A549 (cell line): ENCODE measurements at places on chromosomes 1 and 21.

DNA sequence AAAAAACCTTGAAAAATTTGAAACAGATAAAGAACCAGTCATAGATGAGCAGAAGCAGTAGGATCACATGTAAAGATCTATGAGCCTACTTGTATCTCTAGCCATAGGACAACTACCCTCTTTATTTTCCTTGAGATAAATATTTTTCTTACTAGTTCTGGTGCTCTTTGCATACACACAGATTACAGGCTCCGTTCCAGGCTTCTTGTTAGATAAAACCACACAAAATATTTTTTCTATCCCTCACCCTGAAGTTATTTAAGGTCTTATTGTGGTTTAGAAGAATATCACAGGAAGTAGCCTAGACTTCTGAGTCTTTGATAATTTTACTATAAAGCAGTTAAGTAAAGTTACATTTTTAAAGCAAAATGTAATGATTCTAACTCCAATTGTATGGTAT lies 512.2 kb downstream of the NEGR1 start:
- no peak for DNase-seq

DNA sequence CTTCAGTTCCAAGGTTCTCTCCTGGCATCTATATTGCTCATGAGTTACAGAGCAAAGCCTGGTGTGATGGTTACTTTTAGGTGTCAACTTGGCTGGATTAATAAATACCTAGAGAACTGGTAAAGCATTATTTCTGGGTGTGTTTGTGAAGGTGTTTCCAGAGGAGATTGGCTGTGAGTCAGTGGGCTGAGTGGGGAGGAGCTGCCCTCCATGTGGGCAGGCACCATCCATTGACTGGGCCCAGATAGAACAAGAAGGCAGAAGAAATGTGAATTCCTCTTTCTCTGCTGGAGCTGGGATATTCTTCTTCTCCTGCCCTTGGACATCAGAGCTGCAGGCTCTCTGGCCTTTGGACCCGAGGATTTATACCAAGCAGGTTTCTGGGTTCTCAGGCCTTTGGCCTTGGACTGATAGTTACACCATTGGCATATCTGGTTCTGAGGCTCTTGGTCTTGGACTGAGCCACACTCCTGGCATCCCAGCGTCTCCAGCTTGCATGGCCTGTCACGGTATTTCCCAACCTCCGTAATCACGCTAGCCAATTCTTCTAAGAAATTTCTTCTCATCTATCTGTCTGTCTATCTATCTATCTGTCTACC lies 44.5 kb downstream of the B3GALT5 start:
- no peak for DNase-seq

DNA sequence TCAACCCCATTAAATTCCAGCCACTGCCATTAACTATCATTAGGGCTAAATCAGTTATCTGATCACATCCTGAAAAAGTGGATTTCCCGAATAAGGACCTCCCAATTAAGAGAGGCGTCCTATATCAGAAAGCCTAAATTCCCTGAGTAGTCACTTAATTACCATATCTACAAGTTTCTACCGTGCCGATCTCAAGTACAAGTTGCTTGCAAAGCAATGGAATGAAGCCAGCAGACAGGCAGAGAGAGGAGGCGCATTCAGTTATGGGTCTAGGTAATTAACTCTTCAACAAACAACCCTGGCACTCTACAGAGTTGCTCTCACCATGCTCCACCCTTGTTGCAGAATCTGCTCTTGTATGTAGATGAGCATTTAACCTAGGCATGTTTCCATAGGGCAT lies 494.6 kb upstream of the RUNX1 start:
- no peak for DNase-seq

DNA sequence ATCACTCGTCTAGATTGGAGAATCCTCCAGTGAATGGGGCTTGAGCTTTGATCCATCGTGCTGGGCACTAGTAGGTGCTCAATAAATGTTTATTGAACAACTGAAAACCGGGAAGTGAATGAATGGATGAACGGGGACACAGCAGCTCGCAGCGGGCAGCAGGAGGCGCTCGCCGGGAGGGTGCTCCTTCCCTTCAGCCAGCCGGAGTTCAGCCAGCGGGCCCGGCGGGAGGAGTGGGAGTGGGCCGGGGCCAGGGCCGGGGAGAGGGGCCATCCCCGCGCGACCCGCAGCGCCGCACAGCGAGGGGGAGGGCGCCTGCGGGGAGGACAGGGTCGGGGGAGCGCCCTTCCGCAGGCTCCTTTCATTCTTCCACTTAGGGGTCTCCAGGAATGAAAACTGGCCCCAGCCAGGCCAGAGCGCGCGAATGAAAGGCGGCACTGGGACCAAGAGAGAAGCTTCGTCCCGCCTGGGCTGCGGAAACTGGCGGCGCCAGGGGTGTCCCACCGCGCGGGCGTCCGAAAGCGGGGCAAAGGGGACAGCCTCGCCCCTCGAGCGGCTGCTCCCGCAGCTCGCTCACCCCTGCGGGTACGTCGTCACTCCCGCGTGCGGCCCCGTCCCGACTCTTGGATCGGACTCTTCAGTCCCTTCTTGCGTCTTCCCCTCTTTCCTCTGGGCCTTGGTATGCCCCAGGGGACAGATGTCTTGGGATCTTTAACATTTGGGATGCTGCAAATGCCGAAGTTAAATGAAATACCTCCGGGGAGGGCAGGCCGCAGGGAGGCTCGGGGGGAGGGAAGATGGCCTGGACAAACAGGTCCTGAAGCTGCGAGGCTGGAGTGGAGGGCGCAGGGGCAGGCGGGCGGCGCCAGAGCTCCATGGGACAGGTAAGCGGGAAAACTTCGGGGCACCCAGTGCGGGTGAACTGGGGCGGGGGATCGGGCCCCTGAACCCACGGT lies 3.6 kb upstream of the INAVA start:
- peak; percentile 78 for DNase-seq

- peak; percentile 77 for DNase-seq
These were observed at the start of gene S100A16 for GRCh38 chr1:153612755-153613331. TSS of gene S100A16 (minus strand) at chr1:153613137. CDS start at chr1:153608151, 4,986 bp downstream.

- no peak for DNase-seq
These were observed 168.1 kb upstream of the EDN2 start for GRCh38 chr1:41652384-41653265.

DNA sequence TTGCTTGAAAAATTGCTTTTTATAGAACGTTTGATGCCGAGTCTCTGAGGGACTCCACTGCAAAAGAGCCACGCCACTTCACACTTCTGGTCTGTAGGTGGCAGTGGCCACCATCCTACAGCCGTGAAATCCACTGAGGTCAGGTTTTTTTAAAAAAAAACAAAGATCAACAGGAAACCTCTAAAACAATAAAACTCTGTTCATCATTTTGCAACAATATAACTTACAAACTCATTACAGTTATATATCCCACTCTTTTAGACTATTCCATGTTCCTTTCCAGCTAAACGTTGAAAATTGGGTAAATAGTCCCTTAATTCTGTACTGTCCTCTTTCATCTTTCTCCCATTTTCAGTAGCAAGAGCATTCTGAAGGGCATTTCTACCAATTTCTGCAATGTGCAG lies 64.6 kb upstream of the FMN2 start:
- peak; percentile 59 for DNase-seq

DNA sequence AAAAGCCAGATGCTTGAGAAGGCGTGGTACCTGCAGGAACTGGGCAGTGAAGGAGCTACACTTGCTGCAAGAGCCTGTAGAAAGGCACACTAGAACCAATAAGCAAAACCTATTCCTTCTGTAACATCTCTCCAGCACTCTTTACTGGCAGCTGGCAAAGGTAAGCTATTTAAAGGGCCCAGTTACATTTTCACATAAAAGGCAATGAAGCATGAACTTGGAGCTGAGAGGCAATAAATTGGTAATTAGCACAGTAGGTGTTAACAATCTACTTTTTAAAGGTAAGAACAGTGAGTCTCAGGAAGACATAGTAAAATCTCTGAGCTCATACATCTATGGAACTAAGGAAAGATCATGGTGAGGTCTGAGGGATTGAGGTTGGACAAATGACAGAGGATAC lies 167.1 kb upstream of the OLFM3 start:
- no peak for DNase-seq

GRCh38 chr21:16073586-16073985 lies 343.8 kb downstream of the USP25 start:
- DNase-seq, result no peak

DNA sequence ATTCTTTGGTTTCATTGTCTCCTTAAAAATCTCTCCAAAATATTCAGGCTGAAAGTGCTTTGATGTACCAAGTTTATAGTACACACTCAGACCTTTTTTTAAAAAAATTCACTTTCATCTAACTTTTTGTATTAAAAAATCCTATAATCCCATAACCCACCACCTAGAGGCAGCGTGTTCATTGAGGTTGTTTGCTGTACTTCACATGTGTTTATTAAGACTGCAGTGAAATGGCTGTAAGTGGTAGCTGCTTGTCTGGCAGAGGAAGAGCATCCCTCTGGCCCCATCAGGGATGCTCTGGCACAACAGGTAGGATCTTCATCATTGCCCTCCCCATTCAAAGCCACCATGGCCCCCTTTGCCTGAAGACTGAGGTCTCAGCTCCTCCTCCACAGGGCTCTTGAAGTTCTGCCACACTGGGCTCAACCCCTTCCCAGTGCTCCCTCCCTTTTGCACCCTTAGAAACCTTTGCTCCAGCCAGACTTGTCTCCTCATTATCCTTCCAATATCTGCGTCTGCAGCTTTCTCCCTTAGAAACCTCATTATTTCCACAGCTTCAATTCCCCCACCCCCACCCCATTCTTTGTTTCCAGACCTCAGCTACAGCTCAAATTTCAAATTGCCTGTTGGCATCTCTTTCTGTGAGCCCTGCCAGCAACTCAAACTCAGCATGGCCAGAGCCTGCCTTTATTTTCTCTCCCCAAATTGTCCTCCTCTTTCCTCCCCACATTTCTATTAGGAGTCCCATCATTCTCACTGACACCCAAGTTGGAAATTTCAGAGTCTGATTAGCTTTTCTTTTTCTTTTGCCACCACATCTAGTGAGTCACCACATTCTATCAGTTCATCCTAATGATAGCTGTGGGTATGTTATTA lies 369.6 kb upstream of the USP24 start:
- DNase-seq, result no peak

- DNase-seq, result no peak
These were observed 97.9 kb upstream of the KIF26B start for GRCh38 chr1:245056913-245057312.

GRCh38 chr1:194959795-194960194 lies 1648.4 kb downstream of the KCNT2 start:
- no peak for DNase-seq

DNA sequence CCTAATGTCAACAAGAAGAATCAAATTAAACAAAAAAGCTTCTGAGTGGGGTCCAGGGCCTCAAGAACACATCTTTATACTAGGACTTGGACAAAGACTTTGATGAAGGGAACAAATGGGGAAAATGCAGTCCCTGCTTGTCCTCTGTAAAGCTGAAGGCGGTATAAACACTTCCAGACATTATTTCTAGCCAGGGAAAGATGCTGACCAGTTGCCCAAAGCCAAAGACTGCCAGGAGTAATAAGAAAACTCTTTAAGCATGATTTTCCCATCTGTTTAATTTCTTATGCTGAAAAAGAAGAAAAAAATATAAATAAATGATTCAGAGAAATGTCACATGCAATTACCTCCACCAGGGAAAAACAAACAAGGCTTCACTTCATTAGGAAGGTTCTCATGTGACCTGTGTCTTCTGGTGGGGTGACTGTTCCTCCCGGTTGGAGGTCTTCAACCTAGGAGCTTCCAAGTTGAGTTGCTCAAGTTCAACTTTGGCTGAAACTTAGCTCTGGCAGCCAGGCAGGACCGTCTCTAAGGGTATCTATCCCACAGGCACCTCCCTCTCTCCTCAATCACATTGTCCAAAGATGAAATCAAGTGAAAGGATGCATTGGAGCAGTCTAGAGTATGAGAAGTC lies 65.2 kb upstream of the KCNE2 start:
- DNase-seq, result no peak

- DNase-seq, result peak; percentile 21
These were observed 38.8 kb upstream of the CLCA4 start for GRCh38 chr1:86507935-86508582.

GRCh38 chr1:245591346-245592188 lies 436.8 kb downstream of the KIF26B start:
- no peak for DNase-seq

DNA sequence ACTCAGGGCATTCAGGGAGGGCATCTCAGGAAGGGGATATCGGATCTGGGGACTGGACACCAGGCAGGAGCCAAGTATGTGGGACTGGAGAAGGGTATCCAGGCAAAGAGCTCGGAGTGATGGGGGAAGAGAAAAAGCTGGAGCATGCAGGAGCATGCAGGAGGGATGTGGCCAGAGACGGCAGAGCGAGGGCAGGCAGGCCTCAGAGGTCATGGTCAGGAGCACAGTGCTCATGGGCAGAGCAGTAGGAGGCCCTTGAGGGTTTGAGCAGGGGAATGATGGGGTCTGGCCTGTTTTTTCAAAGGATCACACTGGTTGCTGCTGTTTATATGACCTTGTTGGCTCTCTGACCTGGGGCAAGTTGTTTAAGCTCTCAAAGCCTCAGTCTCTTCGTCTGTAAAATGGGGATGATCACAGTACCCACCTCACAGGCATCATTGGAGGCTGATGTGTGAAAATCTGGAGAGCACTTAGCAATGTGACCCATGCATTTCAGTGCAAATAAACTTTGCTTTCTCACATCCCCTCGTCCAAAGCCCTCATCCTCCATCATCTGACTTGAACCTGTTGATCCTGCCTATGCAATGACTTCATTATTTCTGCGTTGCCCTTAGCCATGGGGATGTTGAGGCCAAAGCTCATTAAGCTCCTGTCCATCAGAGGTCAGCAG lies 273.1 kb downstream of the MATN1 start:
- no peak for DNase-seq

DNA sequence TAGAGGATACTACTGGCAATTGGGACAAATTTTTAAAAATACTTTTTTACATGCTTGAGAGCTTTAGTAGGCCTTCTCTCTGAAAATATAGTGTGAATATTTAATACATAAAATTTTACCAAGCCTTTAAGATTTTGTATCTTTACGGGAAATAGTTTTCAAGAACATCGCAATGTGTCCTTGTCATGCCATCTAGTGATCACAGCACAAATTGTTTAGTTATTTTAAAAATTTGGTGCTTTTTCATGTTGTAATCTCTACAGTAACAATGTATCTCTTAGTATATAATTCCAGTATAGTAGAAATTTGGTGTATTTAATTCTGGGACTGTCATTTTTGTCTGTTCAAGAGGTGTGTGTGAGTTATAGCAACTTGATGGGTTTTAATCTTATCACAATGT lies 6.7 kb downstream of the CDC7 start:
- no peak for DNase-seq

GRCh38 chr1:171929121-171929520 lies 87.8 kb downstream of the DNM3 start:
- DNase-seq, result no peak

- peak; percentile 71 for DNase-seq
These were observed 3.7 kb downstream of the GJB4 start for GRCh38 chr1:34763142-34763781.

- DNase-seq, result no peak
These were observed 12.1 kb downstream of the MCL1 start for GRCh38 chr1:150567341-150567716.
